Urothelium cell line (cell line): ENCODE measurements at places on chromosomes 11 and 22.

GRCh38 chr11:46729110-46730027 is 10.4 kb downstream of the F2 start:
- DNase-seq = no peak

DNA sequence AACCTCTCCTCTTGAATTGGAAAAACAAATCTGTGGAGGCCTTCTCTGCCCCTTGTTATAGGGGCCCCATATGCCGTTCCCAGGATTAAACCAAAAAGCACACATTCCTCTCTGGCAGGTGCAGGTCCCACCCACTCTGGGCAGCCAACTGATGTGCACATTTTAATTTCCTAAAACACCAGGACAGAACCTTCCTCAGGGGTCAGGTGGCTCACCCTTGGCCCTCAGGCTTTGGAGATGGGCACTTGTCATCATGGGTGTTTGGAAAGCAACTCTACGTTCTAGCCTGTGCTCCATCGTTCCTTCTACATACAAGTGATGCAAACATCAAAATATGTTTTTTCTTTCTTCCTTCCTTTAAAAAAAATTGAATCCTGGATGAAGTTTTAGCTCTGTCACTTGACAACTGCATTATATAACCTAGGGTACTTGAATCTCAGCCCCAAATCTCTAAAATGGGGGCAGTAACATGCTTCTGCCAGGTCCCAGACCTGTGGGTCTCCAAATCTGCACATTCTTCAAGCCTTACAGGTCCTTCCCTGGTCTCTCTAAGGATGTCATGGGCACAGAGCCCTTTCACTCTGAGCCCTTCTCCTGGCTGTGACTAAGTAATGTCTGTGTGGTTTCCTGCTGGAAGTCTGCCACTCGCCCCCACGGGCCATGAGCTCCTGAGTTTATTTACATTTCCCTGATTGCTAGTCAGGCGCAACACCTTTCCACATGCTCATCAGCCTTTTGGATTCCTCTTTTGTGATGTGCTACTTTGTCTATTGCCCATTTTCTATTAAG is 43.8 kb downstream of the KCNQ1OT1 start:
- DNase-seq = peak; percentile 72

DNA sequence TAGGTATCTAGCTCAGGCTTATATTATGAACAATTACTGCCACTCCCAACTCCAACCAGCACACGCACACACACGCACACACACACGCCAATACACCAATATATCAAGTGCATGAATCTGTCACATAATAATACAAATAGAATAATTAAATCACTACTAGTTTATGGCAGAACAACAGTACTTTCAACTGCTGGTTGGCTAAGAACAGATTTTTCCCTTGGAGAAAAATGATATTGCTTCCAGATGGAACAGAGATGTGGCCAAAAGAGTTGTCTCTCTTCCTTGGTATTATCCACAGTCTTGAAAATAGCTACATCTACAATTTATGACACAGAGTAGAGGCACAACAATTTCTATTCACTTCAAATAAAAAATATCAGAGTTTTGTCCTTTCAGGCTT is 538.3 kb upstream of the FAT3 start:
- no peak for DNase-seq

DNA sequence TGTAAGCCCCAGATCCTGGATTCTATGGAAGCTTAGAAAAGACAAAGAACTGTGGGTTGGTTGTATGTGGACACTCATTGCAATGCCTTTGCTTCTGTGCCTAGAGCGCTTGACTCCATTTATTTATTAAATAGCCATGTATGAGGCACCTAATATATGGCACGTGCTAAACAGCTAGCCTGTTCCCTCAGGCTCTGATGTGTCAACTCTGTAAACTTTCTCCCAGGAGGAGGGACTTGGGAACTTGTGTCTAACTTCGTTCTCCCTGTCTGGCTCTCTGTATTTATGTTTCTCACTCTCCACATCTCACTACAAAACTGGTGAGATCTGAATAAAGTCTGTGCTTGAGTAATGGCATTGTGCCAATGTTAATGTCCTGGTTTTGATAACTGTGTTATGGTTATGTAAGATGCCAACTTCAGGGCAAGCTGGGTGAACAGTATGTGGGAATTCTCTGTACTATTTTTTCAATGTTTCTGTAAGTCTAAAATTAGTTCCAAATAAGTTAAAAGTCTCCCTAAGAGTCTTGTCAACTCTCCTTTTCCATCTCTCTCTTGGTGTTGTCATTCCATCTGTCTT is 34.1 kb upstream of the ZBTB16 start:
- DNase-seq = no peak
